ENCODE measurements at places on chromosomes 12 and 14.
A peak's percentile ranks its signal among the peaks of the same experiment; 100 is the strongest.

DNA sequence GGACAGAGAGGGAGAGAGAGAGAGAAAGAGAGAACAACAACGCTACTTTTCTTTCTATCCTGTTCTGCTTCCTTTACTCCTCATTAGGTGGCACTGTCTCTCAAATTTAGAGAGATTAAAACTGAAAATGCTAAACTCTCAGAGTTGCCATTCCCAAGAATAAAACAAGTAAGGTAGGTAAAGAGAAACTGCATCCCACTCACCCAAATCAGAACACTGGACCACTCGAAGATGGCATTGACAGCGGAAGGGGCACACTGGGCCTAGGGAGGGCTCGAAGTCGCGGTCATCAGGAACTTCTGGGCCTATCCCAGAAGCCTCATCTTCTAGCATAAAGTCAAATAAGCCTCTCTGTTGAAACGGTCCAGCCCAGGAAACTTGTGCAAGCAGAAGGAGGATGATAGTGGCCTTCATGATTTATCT is 4.5 kb downstream of the DCN start:
- DNase-seq = no peak

- DNase-seq = no peak
These were observed 72.9 kb downstream of the DDX51 start for GRCh38 chr12:132071040-132071810.

- DNase-seq = peak; percentile 11
These were observed 58.8 kb downstream of the TTC7B start for GRCh38 chr14:90757452-90757851.

GRCh38 chr12:59282999-59283398 is 312.8 kb upstream of the SLC16A7 start:
- DNase-seq = no peak

DNA sequence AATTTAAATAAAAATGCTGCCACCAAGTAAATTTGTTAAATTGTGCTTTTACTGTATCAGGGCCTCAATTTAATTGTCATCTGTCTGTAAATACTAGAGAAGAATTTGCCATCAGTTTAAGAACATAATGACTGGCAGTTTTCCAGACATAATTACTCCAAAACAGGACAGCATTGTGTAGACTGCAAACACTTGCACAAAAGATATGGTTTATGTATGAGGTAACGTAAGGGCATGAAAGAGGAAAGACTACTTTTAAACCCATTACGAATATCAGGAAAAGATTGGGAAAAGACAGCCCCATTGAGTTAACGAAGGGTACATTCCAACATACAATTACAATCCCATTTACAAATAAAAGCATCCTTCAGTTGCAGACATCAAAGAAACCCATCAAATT is 59.8 kb upstream of the KRR1 start:
- no peak for DNase-seq

DNA sequence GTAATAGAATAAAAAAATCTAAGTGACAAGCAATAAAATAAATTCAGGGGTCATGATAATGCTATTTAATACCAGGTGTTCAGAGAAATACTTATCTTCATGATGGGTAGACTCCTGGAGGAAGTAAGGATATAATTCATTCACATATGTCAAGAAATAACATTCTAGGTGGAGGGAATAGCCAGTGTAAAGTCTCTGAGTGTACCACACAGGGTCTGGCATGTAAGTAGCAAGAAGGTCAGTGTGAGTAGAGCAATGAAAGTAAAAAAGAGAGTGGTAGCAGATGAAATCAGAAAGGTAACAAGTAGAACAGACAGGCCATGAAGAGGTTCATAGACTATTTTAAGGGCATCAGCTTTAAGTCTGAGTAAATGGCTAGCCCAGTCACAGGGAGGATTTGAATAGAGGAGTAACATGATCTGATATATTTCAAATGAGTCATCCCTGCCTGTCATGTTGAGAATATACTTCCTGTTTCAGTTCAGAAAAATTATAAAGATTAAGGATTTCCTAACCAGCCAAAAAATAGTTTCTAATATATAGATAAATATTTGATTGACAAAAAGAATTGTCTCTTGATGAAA is 519.9 kb downstream of the C12orf50 start:
- no peak for DNase-seq

GRCh38 chr14:96362071-96362964 is 823 bp downstream of the ATG2B start:
- no peak for DNase-seq

DNA sequence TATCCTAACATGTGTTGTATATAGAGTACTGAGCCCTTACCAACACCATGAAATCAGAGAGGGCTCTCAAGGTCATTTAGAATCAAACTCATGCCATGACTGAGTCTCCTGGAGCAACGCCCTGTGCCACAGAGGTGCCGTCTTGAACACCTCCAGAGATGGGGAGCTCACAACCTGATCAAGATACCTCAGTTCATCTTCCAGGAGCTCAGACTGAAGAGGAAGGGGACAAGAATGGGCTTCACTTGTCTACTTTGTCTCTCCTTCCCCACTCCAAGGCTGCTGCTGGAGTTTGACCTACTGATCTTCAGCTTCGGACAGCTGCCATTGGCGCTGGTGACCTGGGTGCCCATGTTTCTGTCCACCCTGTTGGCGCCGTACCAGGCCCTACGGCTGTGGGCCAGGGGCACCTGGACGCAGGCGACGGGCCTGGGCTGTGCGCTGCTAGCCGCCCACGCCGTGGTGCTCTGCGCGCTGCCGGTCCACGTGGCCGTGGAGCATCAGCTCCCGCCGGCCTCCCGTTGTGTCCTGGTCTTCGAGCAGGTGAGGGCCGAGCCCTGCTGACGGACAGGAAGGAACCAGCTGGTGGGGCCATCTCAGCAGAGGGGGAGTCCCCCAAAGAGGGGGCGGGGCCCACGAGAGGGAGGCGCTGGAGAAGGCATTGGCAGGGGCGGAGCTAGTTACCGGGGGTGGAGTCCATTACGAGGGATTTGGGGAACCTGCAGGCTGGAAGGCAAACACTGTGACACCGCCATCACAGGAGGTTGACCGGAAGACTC is 12.0 kb downstream of the SOAT2 start:
- no peak for DNase-seq

DNA sequence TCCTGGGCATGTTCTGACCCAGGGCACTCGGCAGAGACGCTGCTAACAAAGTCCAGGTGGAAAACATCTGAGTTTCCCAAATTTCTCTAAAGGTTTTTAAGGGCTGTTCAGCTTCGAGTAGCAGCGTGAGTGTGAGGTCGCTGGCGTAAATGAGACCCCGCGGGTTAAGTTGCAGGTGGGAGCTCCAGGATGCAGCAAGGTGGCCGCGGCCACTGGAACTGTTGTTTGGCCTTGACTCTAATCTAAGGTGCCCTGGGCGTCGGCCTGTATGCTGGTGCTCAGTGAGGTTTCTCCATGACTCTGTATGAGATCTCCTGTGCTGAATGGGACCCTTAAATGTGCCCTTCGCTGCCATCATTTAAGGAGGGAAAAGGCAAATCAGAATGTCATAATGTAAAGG is 50.7 kb downstream of the ELK3 start:
- no peak for DNase-seq

- no peak for DNase-seq
These were observed 739 bp downstream of the JPH4 start for GRCh38 chr14:23577710-23578392.

DNA sequence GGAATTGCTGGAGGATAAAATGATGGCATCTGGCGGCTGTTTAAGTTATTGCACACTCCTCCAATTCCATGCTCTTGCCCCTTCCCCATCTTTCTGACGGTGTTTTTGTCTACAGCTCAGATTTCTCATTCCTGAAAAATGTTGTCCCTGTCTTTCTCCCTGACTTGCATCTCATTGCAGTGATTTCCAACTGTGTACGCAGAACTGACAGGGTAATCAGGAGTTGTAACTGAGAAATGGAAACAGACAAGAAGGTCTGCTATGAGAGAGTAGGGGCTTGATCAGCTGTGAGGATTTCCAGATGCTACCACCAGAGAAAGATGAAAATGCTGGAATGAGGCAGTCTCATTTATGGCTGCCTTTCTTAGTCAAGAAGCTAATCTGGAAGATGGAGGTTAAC is 1.3 kb downstream of the ERP27 start:
- no peak for DNase-seq

DNA sequence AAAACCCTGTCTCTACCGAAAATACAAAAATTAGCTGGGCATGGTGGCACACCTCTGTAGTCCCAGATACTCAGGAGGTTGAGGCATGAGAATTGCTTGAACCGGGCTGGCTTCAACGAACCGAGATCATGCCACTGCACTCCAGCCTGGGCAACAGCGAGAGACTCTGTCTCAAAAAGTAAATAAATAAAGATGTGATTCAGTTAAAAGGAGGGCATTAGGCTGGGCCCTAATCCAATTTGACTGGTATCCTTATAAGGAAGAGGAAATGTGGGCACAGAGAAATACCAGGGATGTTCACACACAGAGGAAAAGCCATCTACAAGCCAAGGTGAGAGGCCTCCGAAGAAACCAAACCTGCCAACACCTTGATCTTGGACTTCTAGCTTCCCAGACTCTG is 10.1 kb upstream of the DCAF4 start:
- DNase-seq = no peak

DNA sequence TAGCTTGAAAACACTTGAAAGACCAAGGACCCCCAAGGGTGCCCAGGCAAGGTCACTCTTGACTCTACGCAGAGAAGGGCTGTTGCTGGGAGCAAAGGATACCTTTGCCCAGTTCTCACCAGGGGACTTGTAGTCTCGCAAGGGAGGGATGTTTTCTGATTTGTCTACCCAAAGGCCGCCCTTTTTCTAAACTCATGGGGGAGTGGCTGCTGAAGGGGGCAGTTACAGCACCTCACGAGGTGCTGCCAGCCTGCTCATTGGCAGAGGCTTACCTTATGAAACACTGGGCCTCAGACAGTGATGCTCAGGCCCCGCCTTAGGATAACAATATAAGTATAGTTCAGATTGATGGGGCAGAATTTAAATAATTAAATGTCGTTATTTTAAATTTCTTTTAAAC is 107.0 kb downstream of the ETV6 start:
- DNase-seq = no peak

- DNase-seq = no peak
These were observed 21.4 kb upstream of the CMKLR1 start for GRCh38 chr12:108360487-108360886.

DNA sequence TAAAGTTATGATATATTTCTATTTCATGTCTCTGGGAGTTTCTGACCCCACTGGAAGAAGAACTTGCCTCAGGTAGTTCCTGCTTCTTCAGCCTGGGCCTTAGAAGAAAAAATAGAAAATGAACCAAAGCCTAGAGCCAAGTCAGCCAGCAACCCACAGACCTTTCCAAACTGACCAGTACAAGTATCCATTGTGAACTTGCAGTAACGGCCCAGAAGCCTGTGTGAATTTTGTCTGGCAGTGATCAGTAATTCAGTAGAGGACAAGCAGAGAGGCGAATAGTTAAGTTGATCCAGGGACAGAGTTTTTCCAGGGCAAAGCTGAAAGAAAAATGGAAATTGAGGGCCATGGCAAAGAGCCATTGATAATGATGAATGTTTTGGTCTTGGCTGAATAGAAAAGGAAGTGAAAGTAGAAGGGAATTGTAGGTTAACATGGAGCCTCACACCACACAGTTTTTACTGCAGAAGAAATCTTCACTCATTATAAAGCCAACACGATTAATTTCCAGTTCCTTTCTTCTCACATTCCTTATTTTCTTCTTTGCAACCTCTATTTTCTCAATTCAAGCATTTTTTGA is 311.8 kb downstream of the BTG1 start:
- no peak for DNase-seq

DNA sequence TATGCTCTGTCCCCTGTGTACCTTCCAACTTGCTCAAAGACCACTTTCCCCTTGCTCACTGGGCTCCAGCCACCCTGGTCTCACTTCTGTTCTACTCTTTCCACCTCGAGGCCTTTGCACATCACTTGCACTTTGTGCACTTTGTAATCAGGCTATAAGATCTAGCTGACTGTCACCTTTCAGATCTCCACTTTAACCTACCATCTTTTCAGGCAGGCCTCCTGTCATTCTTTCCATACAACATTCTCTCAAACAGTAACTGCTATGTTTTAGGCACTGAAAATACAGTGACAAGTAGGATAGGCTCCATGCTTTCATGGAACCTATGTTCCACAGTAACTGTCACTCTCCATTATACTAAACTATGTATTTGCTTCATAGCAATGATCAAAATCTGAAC is 14.0 kb downstream of the CPM start:
- no peak for DNase-seq

DNA sequence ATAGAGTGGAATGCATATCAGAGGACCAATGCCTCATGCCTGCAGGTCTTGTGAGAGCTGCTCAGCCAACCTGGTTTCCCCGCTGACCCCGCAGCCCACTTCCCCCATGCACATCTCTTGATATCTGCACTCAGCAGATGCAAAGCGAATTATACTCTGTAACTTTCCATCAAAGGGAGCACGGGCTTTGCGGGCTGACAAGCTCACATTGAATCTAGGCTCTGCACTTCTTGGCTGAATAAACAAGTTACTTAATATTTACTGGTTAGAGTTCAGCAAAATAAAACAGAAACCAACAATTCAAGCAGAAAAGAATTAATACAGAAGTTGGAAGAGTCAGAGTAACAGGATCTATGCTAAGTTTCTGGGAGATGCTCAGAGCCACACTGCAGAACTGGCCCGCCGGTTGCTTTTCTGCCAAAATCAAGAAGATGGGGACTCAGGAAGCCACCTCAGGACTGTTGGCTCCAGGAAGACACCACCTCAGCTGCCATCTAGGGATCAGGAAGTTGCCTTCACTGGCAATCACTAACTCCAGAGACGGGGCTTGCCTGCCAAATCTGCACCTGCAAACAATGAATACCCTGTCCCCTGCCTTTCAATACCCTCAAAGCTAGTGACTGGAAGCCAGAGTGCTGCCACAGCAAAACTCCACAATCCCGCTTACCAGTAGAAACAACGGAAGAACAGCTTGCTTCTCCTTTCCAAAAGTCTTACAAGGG is 46.5 kb downstream of the NR1H4 start:
- no peak for DNase-seq

DNA sequence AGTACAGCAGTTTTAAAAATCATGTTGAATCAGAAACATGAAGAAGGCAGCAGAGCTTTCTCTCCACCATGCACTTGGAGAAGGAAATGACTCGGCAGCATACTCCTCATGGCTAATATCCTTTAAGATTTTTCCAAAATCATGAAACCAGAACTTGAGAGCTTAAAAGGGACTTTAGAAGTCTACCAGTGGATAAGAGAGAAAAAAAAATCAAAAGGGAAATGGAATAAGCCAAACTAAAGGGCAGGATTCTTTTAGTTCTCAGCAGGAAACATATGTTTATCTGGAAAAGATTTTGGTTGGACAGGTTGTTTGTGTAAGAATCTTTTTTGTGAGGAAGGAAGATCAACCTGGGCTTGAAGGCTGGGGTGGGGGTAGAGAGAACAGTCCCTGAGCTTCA is 111.8 kb downstream of the PRKCH start:
- DNase-seq = no peak

DNA sequence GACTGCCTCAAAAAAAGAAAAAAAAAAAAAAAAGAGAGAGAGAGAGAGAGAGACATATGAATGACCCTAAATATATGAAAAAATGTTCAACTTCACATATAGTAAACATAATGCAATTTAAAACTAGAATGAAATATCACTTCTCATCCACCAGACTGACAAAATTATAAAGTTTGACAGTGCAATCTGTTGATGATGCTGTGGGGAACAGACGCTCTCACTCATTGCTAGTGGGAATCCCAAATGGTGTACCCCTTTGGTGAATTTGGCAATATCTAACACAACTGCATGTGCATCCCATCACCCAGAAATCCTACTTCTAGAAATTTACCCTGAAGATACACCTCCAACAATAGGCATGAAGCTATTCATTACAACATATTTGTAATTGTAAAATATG is 2.3 kb upstream of the GSG1 start:
- DNase-seq = no peak
